ENCODE measurements at places on chromosomes 11 and 22.

GRCh38 chr11:8066911-8067455 is 14.0 kb upstream of the TUB start:
- no peak for DNase-seq

- DNase-seq: no peak
Measured at GRCh38 chr11:16166571-16166970, 189.8 kb downstream of the SOX6 start.

DNA sequence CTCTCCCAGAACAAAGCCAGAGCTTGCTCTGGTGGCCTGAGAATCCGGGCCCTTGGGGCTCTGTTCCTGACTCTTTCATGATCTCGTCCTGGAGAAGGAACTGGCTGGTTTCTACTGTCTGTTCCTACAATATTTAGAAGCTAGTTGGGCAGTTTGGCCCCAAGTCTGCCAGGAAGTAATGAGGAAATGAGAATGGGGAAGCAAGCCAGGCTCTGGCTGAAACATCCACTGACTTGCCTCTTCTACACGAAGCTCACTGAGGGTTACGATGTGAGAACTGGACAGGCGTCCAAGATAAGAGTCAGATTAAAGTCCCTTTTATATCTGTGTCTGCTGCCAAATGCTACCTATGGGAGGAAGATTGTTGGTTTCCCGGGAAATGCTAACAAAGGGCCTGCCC is 110.0 kb upstream of the KIRREL3 start:
- DNase-seq: no peak

- no peak for DNase-seq
Measured at GRCh38 chr11:112886434-112887370, 74.5 kb upstream of the NCAM1 start.

GRCh38 chr11:69227271-69227670 is 66.7 kb upstream of the MYEOV start:
- DNase-seq: no peak

GRCh38 chr11:88697139-88697538 is 359.6 kb upstream of the CTSC start:
- no peak for DNase-seq

DNA sequence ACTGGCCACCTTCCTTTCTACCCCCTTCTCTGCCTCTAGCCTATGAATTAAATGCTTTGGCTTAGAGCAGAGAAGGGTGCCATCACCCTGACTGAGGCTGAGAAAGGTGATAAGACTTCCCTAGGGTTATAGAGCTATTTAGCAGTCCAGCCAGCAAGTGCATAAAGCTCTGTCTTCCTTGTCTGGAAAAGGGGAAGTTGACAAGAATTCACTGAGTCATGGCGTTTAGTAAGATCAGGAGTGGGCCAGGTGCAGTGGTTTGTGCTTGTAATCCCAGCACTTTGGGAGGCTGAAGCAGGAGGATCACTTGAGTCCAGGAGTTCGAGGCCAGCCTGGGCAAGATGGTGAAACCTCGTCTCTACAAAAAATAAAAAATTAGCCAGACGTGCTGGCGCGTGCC is 63.1 kb downstream of the LHFPL7 start:
- no peak for DNase-seq

DNA sequence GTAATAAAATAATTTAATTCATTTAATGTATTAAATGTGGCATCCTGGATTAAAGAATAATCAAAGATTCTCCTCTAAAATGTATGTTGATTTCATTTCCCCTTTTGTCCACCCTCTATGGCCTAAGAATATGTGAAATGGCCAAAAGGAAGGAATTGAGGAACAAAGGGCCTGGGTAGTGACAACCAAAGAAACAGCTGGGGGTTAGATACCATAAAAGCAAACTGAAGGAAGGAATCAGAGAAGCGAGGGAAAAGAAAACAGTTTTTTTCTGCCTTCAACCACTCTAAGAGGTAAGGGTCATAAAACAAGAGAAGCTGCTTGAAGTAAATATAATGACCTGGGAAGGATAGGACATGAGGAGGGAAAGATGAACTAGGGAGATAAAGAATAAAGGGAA is 139.3 kb downstream of the FAM76B start:
- DNase-seq: no peak

GRCh38 chr11:84870486-84870885 is 756.7 kb downstream of the DLG2 start:
- DNase-seq: no peak

DNA sequence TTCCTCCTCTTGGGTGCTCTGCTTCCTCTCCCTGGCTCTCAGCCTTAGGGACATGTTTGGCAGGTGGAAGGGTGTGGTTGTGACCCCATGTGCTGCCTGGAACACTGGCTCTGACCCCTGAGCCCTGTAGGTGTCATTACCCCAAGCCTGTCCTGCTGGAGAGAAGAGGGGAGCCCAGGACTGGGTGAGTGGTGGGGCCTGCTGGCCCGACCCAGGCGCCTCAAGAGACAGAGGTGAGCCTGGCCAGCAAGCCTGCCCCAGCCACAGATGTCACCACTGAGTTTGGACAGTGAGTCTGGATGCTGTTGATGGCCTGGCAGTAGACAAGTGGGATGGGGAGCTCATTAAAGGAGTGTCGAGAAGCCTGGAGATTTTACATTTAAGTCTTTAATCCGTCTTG is 1112.2 kb downstream of the BRD1 start:
- DNase-seq: no peak

DNA sequence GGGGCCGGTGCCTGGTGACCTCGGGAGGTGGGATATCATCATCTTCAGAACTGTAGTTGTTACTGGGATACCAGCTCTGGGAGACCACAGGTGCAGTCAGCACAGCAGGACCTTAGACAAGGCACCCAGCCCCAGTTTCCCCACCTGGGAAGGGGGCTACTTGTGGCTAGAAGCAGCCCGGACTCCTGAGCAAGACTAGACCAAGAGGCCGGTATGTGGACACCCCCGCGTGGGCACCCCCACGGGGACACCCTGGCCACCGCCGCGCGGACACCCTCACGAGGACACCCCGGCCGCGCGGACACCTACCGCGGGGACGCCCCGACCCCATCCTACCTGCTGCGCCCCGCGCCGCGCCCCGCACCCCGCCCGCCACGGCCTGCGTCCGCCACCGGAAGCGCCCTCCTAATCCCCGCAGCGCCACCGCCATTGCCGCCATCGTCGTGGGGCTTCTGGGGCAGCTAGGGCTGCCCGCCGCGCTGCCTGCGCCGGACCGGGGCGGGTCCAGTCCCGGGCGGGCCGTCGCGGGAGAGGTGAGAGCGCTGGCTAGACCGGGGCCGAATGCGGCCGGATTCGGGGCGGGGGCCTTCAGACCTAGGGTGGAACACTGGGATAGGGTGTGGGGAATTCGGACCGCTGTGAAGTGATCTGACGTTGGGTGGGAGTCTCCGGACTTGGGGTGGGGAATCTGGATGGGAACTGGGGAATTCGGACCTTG is at the start of the genes COMT and TXNRD2:
Gene COMT, plus strand, starts transcription at position 408 of the 718 bp plus-strand sequence. CDS start 20,755 bp downstream, outside the sequence.
Gene TXNRD2, minus strand, starts transcription at position 454 of the 718 bp plus-strand sequence. Its CDS starts 15 bp downstream, at position 439.
- no peak for DNase-seq

GRCh38 chr11:66688561-66689534 is 11.2 kb upstream of the RBM4B start:
- DNase-seq: no peak

DNA sequence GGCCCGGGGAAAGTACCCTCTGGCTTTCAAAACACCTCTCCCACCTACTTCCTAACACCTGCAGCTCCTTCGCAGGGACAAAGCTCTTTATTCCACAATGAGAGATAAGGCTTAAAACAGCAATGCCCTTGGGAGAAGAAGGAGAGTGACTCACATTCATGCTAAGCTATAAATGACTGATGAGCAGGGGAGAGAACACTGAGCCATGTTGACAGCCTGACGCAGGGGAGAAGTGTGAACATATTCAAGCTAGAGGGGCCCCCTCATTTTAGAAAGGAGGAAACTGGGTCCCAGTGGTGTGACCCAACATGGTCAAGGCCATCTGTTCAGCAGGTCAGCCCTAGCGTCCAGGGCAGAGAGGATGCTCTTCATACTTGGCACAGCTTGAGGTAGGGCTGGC is 171.8 kb downstream of the DSCAML1 start:
- DNase-seq: no peak

DNA sequence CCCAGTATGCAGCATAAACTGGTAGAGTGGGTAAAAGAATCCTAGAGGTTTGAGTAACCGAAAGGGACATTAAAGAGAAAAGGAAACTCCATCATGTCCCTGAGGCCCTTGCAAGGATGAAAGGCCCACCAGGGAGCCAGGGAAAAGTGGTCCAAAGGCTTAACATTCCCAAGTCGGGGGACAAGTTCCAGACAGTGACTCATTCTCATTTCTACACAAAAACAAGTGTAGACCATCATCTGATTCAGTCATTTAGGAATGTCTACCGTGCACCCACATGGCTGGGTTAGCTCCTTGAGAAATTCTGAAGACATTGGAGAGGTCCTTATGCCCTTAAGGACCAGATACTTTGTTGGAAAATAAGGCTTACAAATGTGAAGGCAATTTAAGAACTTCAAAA is 4.8 kb upstream of the NOX4 start:
- no peak for DNase-seq

GRCh38 chr11:61287338-61287977 is 7.7 kb downstream of the VWCE start:
- DNase-seq: no peak

GRCh38 chr11:88102598-88102934 is 72.7 kb downstream of the RAB38 start:
- DNase-seq: no peak

- DNase-seq: no peak
Measured at GRCh38 chr11:1037506-1038055, 1.1 kb upstream of the MUC6 start.

DNA sequence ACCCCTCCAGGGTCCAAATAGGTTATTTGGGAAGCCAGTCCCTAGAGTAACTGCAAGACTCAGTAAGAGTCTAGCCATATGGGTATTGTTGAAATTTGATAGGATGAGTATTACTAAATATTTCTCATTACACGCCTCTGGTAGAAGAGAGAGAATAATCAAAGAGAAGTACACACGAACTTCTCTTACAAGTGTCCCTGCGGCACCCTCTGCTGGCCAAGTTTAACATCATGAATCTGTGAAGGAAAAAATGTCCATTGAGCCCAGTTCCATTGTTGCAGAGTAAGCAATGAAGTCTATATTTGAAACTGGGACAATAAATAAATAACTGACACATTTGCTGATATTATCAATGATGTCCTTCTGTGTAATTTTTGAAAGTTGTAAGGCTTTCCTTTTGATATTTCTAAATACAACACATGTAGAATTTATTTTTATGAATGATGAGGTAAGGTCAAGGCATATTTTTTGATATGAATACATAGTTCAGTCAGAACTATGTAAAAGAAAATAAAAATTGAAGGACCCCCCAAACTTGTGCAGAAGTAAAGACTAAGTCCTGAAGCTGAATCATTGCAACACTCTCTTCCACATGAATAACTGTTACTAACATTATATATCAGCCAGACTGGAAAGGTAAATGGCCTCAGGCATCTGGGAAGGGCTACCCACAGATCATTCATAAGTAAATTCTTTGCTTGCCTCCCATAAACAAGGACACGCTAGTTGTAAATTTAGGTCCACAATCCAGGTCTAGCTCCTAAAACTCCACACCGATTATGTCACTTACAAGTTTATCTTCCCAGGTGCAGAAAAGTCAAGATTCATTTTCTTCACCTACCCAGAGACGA is 10.0 kb downstream of the OR51L1 start:
- no peak for DNase-seq

- DNase-seq: no peak
Measured at GRCh38 chr11:130480186-130480585, 31.7 kb downstream of the ADAMTS15 start.

DNA sequence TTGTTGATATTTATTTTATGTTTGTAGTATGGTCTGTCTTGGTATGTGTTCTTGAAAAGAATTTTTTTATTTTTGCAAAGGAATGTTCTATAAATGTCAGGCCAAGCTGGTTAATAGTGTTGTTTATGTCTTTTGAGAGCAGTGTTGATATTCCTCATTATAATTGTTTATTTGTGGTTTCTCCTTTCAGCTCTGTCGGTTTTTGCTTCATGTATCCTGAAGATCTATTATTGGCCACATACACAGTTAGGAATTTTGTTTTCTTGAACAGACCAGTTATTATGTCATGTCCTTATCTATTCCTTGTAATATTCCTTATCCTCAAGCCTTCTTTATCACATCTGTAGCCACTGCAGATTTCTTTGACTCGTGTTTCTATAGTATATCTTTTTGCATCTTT is 56.5 kb downstream of the PDHX start:
- DNase-seq: no peak

DNA sequence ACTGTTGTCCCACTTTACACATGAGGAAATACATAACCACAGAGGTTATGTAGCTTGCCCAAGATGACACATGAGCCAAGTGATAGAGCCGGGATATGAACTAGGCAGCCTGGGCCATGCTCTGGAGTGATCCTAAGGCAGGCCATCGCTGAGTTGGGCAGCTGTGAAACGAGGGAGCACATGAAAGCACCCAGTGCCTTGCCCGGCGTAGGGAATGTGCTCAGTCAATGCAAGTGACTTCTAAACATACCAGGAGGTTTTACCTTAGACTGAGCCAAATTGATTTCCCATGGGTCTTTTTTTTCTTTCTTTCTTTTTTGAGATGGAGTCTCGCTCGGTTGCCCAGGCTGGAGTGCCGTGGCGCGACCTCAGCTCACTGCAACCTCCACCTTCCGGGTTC is 10.5 kb downstream of the GRIK4 start:
- DNase-seq: no peak

DNA sequence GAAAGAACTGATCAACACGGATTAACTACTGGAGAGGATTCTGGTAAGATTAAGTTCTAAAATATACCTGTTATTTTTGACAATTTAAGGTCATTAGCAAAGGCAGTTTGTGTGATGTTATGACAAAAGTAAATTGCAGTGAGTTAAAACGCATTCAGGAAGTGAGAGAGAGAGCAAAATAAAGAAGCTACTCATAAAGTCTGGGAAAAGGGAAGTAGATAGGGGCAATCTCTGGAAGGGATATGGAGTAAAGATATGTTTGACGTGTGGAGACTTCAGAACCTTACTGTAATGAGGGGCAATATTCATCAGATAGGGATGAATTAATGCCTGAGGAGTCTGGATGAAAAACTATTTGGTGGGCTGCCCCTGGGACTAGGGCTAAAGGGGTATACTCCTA is 16.8 kb downstream of the OR56B4 start:
- DNase-seq: no peak

DNA sequence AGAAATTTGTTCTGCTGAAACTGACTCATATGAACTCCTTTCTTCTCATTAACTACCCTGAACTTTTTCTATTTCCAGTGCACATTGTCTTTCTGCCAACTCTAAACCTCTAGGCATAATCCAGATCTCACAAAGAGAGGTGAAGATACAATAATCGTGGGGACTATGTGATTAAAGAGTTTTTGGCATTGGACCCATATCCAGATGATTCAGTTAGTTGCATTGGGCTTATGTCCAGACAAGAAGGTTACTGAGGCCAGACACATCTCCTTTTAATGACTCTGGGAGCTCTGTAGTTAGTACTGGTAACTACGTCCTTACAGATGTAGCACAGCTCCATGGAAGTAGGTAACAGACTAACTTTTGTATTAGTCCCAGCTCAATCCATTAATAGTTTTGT is 273.0 kb downstream of the CASP12 start:
- DNase-seq: no peak
